Type B pancreatic cell (in vitro differentiated cells): ENCODE measurements at places on chromosomes 1 and 21. TPM values are rescaled to one million over a fixed set of nuclear protein-coding genes. Genes with fewer than 3 reads are reported as not detected.

DNA sequence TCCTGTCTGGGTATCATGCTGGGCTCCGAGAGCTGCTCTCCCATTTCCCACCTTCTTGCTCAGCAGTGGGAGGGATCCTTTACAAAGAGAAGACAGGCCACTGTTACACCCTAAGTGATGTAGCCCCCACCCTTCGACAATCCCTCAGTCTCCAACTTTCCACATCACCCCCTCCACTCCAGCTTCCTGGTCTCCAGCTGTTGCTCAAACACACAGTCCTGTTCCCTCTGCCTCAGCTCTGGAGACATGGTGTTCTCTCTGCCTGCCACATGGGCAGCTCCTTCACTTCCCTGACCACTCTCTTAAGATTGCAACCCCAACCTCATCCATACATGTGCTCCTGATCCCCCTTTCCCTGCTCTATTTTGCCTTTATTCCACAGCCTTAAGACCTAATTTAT is 37.7 kb downstream of the SLC30A1 start:
- H3K27me3 ChIP-seq, result no peaks in the 10 kb centered on the region
- DNase-seq, result no peak
- peaks cover 4% of the 10 kb centered on the region for H3K36me3 ChIP-seq

DNA sequence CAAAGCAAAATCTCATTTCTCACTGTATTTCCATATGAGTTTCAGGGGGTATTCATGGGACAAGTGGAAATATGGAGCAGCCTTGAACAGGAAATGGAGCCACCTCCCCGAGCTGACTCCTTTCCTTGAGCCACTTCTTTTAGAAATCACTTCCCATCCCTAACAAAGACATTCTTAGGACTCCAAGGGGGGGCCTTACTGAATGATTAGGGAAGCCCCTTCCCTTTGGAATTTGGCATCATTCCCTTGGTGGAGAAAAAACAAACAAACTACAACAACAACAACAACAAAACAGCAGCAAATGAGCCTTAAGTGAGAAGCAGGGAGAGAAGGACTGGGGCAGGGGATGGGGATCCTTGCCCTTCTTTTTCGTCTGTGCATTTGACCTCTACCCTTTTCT is 278.3 kb downstream of the ZNF648 start:
- DNase-seq, result no peak
- H3K36me3 ChIP-seq, result no peaks in the 10 kb centered on the region
- no peaks in the 10 kb centered on the region for H3K4me1 ChIP-seq
- H3K4me3 ChIP-seq, result no peak overlapping the region
- H3K27ac ChIP-seq, result no peak overlapping the region

- H3K4me3 ChIP-seq, result no peak overlapping the region
- H3K27ac ChIP-seq, result no peak overlapping the region
- no peak for DNase-seq
- H3K4me1 ChIP-seq, result no peaks in the 10 kb centered on the region
Measured at GRCh38 chr1:14842361-14842760, 243.9 kb downstream of the KAZN start.

DNA sequence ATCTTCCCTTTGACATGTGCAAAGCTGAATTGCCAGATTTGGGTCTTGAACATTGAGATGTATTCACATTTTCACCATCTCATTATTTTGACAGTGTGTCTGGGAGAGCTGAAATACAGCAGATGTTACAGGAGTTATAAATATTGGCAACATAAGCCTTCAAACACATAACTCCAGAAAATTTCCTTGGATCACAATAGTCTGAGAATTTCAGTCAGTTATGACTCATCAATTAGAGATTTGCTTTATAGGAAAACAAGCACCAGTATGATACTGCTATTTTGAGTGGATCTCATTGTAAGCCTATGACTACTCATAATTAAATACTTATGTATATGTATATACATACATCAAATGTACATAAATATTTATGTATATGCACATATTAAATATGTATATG is 1171.8 kb downstream of the AMY1C start:
- H3K27me3 ChIP-seq, result no peaks in the 10 kb centered on the region
- H3K4me3 ChIP-seq, result no peak overlapping the region
- DNase-seq, result no peak
- H3K27ac ChIP-seq, result no peak overlapping the region

- peak overlapping the region; percentile 83 for H3K4me3 ChIP-seq
- H3K36me3 ChIP-seq, result peaks cover 8% of the 10 kb centered on the region
- H3K4me1 ChIP-seq, result peaks cover 20% of the 10 kb centered on the region
Measured at GRCh38 chr21:33402001-33402979, 923 bp upstream of the IFNGR2 start.

- H3K4me3 ChIP-seq, result no peak overlapping the region
- no peaks in the 10 kb centered on the region for H3K36me3 ChIP-seq
- no peak for DNase-seq
- H3K27ac ChIP-seq, result no peak overlapping the region
Measured at GRCh38 chr1:78919150-78919549, 87.4 kb downstream of the ADGRL4 start.

DNA sequence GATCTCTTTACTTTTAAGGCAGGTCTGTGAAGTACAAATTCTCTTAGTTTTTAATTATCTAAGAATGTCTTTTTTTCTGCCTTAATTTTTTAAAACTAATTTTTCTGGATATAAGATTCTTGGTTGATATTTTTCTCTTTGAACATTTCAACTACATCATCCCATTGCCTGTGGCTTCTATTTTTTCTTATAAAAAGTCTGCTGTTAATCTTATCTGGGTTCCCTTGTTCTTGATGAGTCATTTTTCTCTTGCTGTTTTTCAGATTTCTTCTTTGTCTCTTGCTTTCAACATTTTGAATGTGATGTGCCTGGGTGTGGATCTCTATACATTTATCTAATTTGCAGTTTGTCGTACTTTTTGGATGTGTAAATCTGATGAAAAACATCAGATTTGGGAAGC is 525.2 kb upstream of the PBX1 start:
- H3K4me3 ChIP-seq, result no peak overlapping the region
- H3K27me3 ChIP-seq, result no peaks in the 10 kb centered on the region
- H3K27ac ChIP-seq, result no peak overlapping the region
- no peaks in the 10 kb centered on the region for H3K4me1 ChIP-seq
- H3K36me3 ChIP-seq, result no peaks in the 10 kb centered on the region

DNA sequence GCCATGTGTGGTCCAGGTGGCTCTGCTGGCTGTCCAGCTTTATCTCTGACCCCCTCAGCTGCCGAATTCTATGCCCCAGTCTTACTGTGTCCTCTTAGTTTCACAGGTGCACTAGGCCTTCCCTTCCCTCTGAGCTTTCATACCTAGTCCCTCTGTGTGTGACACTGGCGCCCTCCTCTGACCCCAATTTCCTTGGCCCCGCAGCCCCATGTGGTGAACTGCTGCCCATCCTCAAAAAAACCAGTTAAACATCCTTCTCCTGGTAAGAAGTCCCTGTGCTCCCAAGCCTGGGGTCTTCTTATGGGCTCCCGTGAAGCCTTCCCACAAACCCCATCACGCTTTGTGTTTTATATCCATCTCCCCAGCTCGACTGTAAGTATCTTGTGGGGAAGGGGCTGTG is 93.9 kb upstream of the TSPAN2 start:
- no peaks in the 10 kb centered on the region for H3K36me3 ChIP-seq
- H3K4me1 ChIP-seq, result peaks cover 23% of the 10 kb centered on the region
- no peak overlapping the region for H3K4me3 ChIP-seq
- H3K27me3 ChIP-seq, result peaks cover 8% of the 10 kb centered on the region

- no peaks in the 10 kb centered on the region for H3K27me3 ChIP-seq
- peak overlapping the region; percentile 59 for H3K4me3 ChIP-seq
- H3K27ac ChIP-seq, result peak overlapping the region; percentile 87
Measured at GRCh38 chr21:43585924-43586413, 73.3 kb downstream of the HSF2BP start.

DNA sequence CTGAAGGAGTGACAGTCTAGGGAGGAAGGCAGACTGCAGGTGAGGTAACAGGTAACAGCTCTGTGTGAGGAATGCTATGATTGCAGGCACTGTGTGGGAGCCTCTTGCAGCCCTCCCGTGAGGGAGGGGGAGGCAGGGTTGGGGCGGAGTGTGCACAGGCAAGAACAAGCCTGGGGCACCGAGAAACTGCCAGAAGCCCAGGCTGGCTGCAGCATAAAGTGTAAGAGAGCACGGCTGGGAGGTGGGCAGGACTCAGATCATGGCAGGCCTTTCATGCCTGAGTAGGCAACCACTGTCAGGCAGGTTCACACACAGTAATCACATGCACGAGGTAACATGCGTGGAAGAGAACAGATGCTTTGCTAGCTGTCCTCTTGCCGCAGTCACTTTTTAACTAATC is 11.3 kb upstream of the RHEX start:
- DNase-seq, result no peak
- H3K36me3 ChIP-seq, result no peaks in the 10 kb centered on the region
- H3K4me1 ChIP-seq, result peaks cover 21% of the 10 kb centered on the region
- no peak overlapping the region for H3K27ac ChIP-seq
- no peak overlapping the region for H3K4me3 ChIP-seq
- H3K27me3 ChIP-seq, result peaks cover 13% of the 10 kb centered on the region

CERS2 gene
- 129 and 181 TPM in 2 replicates for total RNA-seq

PALMD gene
- 0.33 and 2.0 TPM in 2 replicates for total RNA-seq

TMEM200B gene
- total RNA-seq, result 4.5 and 8.3 TPM in 2 replicates

KRTAP11-1 gene
- total RNA-seq, result not detected in 2 replicates
